Activated T-helper 2 cell treated with anti-CD3 and anti-CD28 coated beads, Interferon-gamma antibody, Interleukin-2, Interleukin-4, amounts not matched to agents 10 μg/mL and 5 μg/mL and 100 μg/mL, durations not matched to agents 14 hours and 24 hours and 36 hours (primary cell): ENCODE measurements at places on chromosomes 6 and 20.

DNA sequence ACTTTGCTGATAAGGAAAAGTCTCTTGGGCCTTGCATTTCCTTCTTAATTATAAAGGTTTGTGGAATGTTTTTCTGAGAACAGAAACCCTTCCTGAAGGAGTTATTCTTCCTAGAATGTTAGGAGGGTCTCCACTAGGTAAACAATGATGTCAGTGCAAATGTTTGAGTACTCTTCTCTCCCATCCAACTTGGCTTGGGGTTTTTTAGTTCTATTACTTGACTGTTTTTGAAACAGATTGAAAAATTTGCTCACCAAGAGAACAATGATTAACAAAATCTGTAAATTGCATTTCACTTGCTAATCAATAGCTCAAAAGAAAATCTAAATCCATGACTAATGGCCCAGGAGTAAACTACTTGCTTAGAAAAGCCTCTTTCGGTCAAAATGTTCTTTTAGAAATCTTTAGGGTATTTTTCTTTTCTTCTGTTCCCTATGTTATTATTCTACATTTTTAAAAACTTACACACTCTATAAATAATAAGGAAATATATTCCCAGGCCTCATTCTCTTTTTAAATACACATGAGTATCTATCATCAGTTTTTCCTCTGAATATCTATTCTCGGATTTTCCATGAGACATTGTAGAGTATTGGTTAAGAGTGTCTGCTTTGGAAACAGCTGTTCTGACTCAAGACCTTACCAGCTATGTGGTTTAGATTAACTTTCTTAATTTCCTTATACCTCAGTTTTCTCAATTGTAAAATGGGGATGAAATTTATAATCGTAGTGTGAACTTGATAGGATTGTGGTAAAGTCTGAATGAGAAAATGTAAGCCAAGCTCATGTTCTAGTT is 234.2 kb upstream of the CITED2 start:
- DNase-seq = no peak

GRCh38 chr6:1503811-1504210 is 105.9 kb upstream of the FOXC1 start:
- DNase-seq = no peak

GRCh38 chr6:125747589-125748405 is 1.6 kb upstream of the HEY2 start:
- DNase-seq = no peak

DNA sequence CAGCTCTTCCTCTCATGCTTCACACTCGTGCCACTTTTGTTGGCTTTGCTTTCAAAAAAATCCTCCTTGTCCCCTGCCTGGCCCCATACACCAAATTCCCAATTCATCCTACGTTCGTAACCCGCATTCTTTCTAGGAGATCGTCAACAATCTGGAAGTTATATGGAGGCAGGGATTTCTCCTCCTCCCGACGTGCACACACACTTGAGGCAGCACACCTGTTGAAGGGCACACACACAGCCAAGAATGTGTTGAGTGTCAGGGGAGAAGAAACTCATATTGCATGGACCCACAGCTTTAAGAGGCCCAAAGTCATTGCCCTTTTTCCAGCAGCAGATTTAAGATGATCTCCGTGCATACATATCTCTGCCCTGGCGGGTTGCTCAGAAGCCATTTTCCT is 28.9 kb downstream of the THBS2 start:
- DNase-seq = no peak

GRCh38 chr6:33384581-33385020 is 7.0 kb upstream of the KIFC1 start:
- DNase-seq = no peak
